AG08395 (cell line): ENCODE measurements at places on chromosomes 4 and X.
A peak's percentile ranks its signal among the peaks of the same experiment; 100 is the strongest.

GRCh38 chrX:40437348-40437747 lies 143.4 kb upstream of the ATP6AP2 start:
- DNase-seq = no peak

GRCh38 chrX:97504431-97504830 lies 620.7 kb downstream of the RPA4 start:
- no peak for DNase-seq

GRCh38 chrX:132004728-132005127 lies 18.4 kb upstream of the STK26 start:
- no peak for DNase-seq

GRCh38 chrX:118974908-118975671 lies 672 bp downstream of the LONRF3 start:
- no peak for DNase-seq

DNA sequence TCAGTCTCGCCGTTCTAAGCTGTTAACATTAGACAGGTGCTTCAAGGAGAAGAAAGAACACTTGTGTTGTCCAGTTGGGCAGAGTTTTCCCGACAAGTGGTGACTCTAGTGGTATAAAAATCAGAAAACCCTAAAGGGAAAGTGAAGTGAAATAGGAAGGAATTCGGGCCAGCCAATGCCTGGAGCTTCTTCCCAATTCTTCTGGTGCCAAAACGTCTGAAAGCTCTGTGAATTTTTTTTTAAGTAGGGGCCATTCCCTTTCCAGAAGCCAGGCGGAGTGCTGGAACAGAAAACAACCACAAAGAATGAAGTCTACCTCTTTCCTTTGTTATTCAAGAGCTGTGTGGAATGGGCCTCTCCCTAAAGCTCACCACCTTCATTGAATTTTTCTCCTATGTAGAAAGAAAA lies 43.1 kb upstream of the PPARGC1A start:
- DNase-seq = peak; percentile 18

- no peak for DNase-seq
These were observed 224.8 kb downstream of the STIM2 start for GRCh38 chr4:27085396-27085795.

GRCh38 chrX:20743046-20743445 lies 476.3 kb upstream of the RPS6KA3 start:
- DNase-seq = no peak

GRCh38 chr4:58225460-58225859 lies 1115.3 kb upstream of the IGFBP7 start:
- no peak for DNase-seq

GRCh38 chrX:22389556-22390179 lies 117.0 kb downstream of the CBLL2 start:
- DNase-seq = peak; percentile 20

DNA sequence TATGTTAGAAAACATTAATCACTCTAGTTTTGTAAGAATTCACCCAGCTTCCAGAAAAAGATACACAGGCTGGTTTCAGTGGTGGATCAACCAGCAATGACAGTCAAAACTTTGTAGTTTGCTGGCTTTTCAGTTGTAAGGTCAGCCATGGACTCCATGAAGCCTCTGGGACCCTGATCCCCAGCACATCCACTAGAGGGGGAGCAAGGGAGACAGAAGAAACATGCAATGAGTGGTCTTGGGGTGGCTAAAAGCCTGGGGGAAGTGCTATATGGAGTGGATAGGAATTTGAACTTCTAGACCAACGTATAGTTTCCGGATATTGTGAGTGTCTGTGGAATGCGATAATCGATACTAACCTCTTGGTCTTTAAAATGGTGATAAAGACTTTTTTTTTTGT lies 72.7 kb downstream of the AFF2 start:
- DNase-seq = no peak

DNA sequence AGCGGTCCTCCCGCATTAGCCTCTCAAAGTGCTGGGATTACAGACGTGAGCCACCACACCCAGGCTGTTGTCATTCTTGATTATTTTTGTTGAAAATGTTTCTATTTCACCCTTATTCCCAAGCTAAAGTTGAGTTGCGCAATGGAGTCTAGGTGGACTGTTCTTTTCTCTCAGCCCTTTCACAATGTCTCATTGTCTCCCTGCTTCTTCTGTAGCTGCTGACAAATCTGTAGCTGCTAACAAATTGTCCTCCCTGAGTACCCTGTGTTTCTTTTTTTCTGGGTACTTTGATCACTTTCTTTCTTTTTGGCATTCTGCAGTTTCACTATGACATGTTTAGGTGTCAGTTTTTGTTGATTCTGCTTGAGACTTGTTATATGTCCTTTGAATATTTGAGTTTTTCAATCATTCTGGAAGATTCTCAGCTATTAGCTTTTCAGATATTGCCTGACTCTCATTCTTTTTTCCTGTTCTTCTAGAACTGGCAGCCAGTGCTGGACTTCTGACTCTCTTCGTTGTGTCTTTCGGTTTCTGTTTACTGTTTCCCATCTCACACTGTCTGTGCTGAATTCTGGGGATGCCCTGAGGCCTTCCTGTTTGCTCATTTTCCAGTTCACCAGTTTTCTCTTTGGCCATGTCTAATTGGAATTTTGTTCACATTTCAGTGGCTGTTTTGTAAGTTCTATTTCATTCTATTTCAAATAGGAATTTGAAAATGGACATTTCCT lies 6.6 kb downstream of the ABCD1 start:
- DNase-seq = no peak

DNA sequence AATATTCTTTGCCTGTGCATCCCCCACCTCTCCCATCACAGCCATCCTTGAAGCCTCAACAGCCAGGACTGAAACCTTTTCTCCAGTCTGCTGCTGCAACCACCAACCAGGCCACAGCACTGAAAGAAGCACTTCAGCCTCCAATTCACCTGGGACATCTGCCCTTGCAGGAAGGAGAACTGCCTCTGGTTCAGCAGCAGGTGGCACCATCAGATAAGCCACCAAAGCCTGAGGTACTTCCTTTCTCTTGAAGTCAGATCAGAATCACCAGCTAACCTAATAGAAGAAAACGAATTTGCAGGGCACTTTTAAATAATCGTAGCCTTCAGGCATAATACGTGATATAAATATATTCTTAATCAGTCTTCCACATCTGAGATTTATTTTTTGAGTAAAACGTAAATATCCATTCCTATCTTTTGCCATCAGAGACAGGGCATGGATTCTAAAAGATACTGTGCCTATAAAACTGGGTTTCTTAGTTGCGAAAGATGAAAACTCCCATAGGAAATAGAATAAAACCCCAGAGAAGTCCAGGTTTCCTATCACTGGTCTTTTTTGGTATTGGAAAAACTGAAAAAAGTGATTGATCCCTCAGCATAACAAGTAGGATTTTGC lies 9.5 kb downstream of the AMBN start:
- DNase-seq = peak; percentile 38

- DNase-seq = no peak
These were observed 4.1 kb downstream of the OPHN1 start for GRCh38 chrX:68429216-68429615.

- DNase-seq = no peak
These were observed 121.4 kb downstream of the SHROOM3 start for GRCh38 chr4:76556452-76556851.

- no peak for DNase-seq
These were observed 130.1 kb downstream of the CEP135 start for GRCh38 chr4:56078866-56079265.

DNA sequence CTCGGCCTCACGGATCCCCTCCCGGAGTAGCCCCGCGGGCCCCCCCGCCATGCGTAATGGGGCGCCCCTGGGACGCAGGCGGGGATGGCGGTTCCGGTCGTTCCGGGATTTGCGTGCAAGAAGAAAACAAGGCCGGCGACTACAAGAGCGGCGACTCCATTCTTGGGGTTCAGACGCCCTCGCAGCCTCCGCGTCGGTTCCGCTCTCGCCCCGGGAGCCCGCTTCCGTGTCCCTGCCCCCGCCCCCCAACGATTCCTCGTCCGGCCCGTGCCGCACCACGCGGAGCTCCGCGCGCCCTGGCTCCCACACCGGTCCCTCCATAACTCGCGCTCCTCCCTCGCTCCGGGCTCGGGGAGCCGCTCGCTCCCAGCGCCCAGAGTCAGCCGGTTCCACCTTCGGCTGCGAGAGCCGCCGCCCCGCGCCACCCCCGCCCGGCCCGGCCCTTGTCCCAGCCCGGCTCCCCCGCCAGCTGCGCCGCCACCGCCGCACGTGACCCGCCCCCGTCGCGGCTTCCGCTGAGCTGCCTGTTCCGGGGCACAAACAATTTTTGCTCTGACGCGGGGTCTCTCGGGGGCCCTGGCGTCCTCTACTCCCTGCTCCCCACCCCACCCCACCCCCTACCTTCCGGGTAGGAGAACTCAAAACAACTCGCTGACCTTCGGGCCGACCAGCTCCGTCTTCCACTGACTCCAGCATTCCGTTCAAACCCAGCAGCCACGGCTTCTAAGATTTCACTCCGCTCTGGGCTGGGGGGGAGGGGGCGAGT lies 78.8 kb upstream of the BCOR start:
- DNase-seq = peak; percentile 34

GRCh38 chr4:38109896-38110295 lies 149.7 kb downstream of the PTTG2 start:
- DNase-seq = no peak

DNA sequence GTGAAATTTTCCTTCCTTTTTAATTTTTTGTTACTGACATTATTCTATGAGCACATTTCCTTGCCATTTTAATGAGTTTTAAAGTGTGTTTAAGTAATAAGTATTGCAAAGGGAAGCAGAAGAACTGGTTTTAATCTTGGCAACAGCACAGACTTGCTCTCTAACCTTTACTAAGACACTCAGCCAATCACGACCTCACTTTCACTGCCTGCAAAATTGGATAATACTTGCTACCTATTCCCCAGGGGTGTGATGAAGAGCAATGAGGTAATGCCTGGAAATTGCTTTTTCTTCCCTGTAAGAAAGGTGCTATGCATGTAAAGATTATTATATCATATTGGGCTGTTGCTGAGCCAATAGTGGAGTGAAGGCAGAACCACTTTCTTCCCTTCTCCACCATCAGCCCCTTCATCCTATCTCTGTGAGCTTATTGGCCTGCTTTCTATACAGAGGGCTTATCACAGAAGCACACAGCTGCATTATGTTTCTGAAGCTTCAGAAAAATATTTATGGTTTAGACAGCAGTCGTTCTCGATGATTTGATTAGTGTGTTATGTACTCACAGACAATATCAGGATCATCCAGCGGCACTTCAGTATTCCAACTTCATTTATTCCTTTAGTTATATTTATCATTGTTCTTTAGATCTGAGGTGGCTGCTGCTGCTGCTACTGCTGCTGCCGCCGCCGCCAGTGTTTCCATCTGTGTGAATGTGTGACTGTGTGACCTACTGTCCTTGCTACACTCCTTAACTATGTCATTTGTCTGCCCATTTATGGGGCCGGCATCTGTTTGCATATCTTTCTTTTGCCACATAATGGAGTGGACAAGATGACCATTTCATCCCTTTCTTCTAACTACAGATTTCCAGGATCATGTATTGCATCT lies 255.1 kb downstream of the C4orf33 start:
- no peak for DNase-seq
